ENCODE measurements at places on chromosomes 3 and 15. TPM values are rescaled to one million over a fixed set of nuclear protein-coding genes. Genes with fewer than 3 reads are reported as not detected.

RCN2 gene
- total RNA-seq: 60.7 TPM

ZNF717 gene
- total RNA-seq: 6.3 TPM

CRBN gene
- total RNA-seq: 18.7 TPM

GATA2 gene
- 74.6 TPM for total RNA-seq

ZBTB38 gene
- 46.7 TPM for total RNA-seq

DNA sequence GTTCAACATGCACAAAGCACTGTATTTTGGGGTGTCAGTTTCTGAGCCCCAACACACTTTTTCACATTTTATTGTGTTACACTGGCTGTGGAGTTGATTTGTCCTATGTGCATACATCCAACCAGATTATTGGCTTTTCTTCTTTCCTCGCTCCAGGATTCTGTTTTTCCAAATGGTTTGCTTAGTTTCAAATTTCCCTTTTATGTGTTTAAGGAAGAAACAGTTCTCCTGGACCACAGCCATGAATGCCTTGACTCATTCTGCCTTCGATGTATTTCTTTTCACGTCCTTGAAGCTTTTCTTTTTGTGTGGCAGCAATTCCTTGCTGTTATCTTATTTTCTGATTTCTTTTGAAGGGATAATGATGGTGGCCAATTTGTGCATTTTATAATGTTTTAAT, 53.8 kb downstream of the CACNA2D3 start:
- H3K36me3 ChIP-seq: no peaks in the 10 kb centered on the region
- no peaks in the 10 kb centered on the region for H3K27me3 ChIP-seq
- H3K4me3 ChIP-seq: no peak overlapping the region
- H3K27ac ChIP-seq: no peak overlapping the region

GRCh38 chr3:61451841-61452240, 109.5 kb upstream of the PTPRG start:
- no peak overlapping the region for H3K27ac ChIP-seq
- no peaks in the 10 kb centered on the region for H3K36me3 ChIP-seq
- H3K27me3 ChIP-seq: no peaks in the 10 kb centered on the region
- DNase-seq: no peak
- no peaks in the 10 kb centered on the region for H3K4me1 ChIP-seq

DNA sequence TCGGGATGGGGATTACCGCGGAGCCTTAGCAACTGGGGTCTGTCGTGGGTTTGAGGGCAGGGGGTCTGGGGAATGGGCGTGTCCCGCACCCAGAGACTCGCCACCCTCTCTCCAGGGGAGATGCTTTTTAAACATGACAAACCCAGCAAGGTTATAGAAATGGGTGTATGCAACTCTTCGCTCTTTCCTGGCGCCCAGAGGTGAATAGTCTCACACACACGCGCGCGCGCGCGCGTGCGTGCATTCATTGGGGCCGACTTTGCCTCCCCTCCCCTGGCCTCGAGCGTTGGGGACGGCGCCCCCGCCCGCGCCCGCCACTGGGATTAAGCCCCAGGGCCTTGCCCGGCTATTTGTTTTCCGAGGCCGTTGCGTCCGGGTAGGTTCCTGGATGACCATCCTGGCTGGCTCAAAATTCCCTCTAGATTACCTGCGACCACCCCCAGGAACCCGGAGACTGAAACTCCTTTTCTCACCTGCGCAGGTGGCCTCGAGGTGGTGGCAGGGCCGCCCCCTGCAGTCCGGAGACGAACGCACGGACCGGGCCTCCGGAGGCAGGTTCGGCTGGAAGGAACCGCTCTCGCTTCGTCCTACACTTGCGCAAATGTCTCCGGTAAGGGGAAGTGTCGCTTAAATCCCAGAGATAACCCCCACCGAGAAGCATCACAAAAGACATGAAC, 777 bp downstream of the GPR160 start:
- H3K36me3 ChIP-seq: no peaks in the 10 kb centered on the region
- H3K27ac ChIP-seq: no peak overlapping the region
- DNase-seq: no peak
- H3K4me1 ChIP-seq: no peaks in the 10 kb centered on the region
- H3K27me3 ChIP-seq: peaks cover 20% of the 10 kb centered on the region

GRCh38 chr3:133460809-133461208, 61.0 kb downstream of the BFSP2 start:
- peak overlapping the region; percentile 100 for H3K27ac ChIP-seq
- H3K27me3 ChIP-seq: no peaks in the 10 kb centered on the region
- no peaks in the 10 kb centered on the region for H3K36me3 ChIP-seq
- no peak for DNase-seq

- H3K27ac ChIP-seq: no peak overlapping the region
- no peak overlapping the region for H3K4me3 ChIP-seq
- no peak for DNase-seq
- H3K36me3 ChIP-seq: no peaks in the 10 kb centered on the region
Measured at GRCh38 chr15:98009971-98010370, 49.5 kb downstream of the ARRDC4 start.

DNA sequence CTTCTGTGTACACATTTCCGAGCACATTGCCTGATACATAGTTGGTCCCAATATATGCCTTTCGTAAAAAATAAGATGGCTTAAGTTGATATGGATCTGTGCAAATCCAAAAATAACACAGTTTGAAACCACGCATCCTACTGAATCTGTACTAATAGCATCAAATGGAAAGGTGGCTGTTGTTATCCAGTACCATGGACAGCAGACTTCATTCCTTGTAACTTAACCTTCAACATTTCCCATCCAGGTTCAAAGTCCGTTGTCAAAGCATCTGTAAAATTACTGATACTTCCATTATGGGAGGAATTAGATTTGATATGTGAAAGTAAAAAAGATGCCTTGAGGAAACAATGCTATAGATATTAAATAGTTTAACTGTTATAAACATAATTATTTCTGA, 65.5 kb upstream of the C3orf49 start:
- no peak overlapping the region for H3K27ac ChIP-seq
- no peaks in the 10 kb centered on the region for H3K4me1 ChIP-seq
- no peak overlapping the region for H3K4me3 ChIP-seq

GRCh38 chr3:49248840-49249227, 28.2 kb downstream of the C3orf62 start:
- no peaks in the 10 kb centered on the region for H3K36me3 ChIP-seq
- no peak overlapping the region for H3K4me3 ChIP-seq
- H3K4me1 ChIP-seq: no peaks in the 10 kb centered on the region
- DNase-seq: no peak

DNA sequence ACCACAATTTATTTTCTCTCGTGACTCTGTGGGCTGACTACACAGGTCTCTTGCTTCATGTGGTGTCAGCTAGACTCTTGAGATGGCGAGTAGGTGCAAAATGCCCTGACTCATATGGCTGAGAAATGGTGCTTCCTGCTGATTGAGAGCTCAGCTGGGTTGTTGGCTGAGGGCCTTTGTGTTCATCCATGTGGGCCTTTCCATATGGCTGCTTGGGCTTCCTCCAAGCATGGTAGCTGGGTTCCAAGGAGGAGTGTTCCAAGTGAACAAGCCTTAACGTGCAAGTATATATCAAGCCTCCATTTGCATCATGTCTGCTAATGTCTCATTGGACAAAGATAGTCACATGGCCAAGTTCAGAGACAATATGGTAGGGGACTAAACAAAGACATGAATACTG, 164.0 kb downstream of the PDCD6IP start:
- no peak for DNase-seq
- no peak overlapping the region for H3K27ac ChIP-seq
- no peak overlapping the region for H3K4me3 ChIP-seq
- no peaks in the 10 kb centered on the region for H3K36me3 ChIP-seq

DNA sequence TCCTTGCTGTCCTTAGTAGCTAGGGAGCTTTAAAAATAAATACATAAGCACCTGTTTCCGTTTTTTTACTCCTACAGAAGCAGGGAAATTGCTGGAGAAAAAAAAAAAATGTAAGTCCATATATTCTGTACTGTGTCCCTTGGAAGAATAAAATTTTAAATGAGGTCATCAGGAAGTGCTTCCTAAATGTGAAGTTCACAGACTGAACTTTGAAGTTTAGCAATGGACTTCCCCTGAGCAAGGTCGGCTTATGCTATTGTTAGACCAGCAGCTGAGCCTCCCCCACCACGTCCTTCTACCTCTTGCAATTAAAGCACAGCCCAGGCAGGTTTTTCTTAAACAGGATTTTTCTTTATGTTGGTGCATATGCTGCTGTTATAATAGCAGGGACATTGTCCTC, 26.3 kb downstream of the LIPC start:
- H3K36me3 ChIP-seq: no peaks in the 10 kb centered on the region
- no peak overlapping the region for H3K27ac ChIP-seq
- H3K4me3 ChIP-seq: no peak overlapping the region
- no peaks in the 10 kb centered on the region for H3K27me3 ChIP-seq

DNA sequence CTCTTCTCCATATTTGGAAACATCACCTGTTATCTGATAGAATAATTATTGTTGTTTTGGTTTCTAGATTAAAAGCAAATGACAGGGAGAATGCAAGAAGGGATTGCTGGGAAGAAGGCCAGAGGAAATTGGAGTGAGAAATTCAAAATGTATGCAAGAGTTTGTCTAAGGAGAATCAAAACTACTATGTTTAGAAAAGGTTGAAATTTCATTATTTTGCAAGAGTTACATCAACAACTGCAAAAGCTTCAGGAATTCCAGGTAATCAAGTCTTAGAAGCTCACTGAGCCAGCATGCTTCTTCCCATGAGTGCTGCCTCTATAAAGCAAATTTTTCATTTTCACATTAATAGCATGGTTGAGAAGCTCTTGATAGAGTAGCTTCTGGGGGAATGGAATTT, 177.2 kb upstream of the GBE1 start:
- no peaks in the 10 kb centered on the region for H3K36me3 ChIP-seq
- no peaks in the 10 kb centered on the region for H3K4me1 ChIP-seq
- H3K4me3 ChIP-seq: no peak overlapping the region
- no peak for DNase-seq
- H3K27ac ChIP-seq: no peak overlapping the region

- DNase-seq: no peak
- H3K36me3 ChIP-seq: no peaks in the 10 kb centered on the region
- H3K4me1 ChIP-seq: no peaks in the 10 kb centered on the region
- H3K4me3 ChIP-seq: no peak overlapping the region
Measured at GRCh38 chr3:295166-295565, 98.6 kb downstream of the CHL1 start.

DNA sequence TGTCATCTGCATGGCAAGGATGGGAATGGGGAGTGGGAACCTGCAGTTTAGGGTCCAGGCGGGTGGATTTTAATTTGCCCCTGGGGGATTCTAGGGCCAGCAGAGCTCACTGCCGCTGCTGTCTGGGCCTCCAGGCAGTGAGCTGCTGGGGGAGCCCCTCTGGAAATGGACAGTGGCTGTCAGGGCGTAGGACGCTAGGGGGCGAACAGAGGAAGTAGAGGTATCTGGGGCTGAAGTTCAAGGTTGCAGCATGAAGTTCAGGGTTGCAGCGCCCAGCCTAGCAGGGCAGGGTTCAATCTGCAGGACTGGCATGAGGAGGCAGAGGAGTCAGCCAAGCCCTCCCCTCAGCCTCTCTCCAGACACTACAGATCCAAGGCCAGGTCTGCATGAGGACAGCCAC, 49.5 kb downstream of the APBA2 start:
- no peak overlapping the region for H3K27ac ChIP-seq
- H3K4me3 ChIP-seq: no peak overlapping the region
- no peaks in the 10 kb centered on the region for H3K36me3 ChIP-seq
- H3K4me1 ChIP-seq: no peaks in the 10 kb centered on the region
- H3K27me3 ChIP-seq: no peaks in the 10 kb centered on the region

GRCh38 chr3:157300094-157300493, 136.6 kb upstream of the PTX3 start:
- no peak for DNase-seq
- no peaks in the 10 kb centered on the region for H3K36me3 ChIP-seq
- no peak overlapping the region for H3K4me3 ChIP-seq
- no peaks in the 10 kb centered on the region for H3K27me3 ChIP-seq
- no peak overlapping the region for H3K27ac ChIP-seq

DNA sequence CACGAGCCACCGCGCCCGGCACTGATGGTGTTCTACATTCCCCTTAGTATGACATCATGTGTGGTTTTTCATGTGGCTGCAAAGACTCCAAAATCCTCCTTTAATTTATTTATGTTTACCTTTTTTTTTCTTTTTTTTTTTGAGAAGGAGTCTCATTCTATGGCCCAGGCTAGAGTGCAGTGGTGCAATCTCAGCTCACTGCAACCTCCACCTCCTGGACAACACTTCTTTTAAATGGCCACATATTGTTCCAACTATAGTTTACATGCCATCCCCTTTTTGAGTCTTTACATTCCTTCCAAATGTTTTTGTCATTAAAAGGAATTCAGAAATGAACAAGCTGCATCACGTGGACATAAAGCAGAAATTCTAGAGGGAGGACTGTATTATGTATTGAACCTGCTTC, 10.3 kb upstream of the CDV3 start:
- H3K27me3 ChIP-seq: no peaks in the 10 kb centered on the region
- peaks cover 12% of the 10 kb centered on the region for H3K4me1 ChIP-seq
- H3K4me3 ChIP-seq: no peak overlapping the region

DNA sequence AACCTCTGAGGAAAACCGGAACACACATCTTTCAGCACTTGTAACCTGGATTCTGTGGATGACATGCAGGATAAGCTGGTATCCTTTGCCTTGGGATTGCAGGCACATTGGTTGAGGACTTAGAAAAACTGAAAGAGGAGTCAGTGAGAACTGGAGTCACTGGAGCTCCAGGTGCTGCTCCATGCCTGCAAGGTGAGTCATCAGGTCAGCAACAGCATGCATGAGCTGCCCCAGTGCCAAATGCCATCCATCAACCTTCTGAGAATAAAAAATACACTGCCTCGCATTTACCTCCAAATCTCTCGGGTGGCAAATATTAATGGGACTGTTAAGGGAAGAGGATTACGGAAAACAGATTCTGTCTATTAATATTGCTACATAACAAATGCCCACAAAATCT, 729.1 kb downstream of the NTRK3 start:
- H3K36me3 ChIP-seq: no peaks in the 10 kb centered on the region
- no peaks in the 10 kb centered on the region for H3K27me3 ChIP-seq
- H3K4me1 ChIP-seq: no peaks in the 10 kb centered on the region
- DNase-seq: no peak

DNA sequence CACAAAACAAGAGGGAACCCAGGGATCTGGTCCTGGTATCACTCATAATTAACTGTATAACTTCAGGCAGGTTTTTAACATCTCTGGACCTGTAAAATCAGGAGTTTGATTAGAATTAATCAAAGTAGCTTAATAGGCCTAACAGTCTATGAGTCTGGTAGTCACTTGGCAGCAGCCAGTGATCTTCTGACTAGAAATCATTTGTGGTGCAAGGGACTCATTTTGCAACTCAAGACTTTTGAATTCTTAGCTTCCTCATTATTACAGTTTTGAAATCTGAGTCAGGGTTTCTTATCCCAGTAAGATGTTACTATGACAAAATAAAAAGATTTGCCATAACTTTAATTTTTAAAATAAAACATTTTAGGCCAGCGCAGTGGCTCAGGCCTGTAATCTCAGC, 70.8 kb downstream of the TMCC1 start:
- no peak overlapping the region for H3K27ac ChIP-seq
- no peaks in the 10 kb centered on the region for H3K36me3 ChIP-seq
- no peaks in the 10 kb centered on the region for H3K4me1 ChIP-seq
- H3K27me3 ChIP-seq: no peaks in the 10 kb centered on the region
- DNase-seq: no peak

Measured in Panc1 (cell line).